ENCODE measurements at places on chromosomes 1 and 21. TPM values are rescaled to one million over a fixed set of nuclear protein-coding genes. Genes with fewer than 3 reads are reported as not detected.

- H3K27me3 ChIP-seq: no peaks in the 10 kb centered on the region
- DNase-seq: no peak
- no peaks in the 10 kb centered on the region for H3K4me1 ChIP-seq
- no peak overlapping the region for H3K27ac ChIP-seq
Observed at GRCh38 chr1:7334475-7335035, 436.5 kb upstream of the VAMP3 start.

DNA sequence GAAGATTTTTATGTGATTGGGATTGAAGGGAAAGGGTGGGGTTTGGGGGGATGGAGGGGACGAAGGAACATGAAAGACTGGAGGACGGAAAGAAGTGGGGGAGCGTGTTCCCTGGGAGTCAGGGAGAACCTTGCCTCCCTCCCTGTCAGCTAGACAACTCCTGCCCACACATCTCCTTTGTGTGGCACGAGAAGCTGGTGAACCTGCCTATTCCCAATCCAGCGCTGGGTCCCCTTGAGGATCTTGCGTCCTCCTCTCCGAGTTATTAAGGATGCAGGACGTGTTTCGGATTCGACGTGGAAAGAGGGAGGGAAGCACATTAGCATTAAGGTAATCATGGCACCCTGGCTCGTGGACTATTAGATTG is 1.4 kb downstream of the LRRC7 start:
- no peak overlapping the region for H3K4me3 ChIP-seq
- peaks cover 8% of the 10 kb centered on the region for H3K27me3 ChIP-seq
- H3K27ac ChIP-seq: no peak overlapping the region
- no peak for DNase-seq

DNA sequence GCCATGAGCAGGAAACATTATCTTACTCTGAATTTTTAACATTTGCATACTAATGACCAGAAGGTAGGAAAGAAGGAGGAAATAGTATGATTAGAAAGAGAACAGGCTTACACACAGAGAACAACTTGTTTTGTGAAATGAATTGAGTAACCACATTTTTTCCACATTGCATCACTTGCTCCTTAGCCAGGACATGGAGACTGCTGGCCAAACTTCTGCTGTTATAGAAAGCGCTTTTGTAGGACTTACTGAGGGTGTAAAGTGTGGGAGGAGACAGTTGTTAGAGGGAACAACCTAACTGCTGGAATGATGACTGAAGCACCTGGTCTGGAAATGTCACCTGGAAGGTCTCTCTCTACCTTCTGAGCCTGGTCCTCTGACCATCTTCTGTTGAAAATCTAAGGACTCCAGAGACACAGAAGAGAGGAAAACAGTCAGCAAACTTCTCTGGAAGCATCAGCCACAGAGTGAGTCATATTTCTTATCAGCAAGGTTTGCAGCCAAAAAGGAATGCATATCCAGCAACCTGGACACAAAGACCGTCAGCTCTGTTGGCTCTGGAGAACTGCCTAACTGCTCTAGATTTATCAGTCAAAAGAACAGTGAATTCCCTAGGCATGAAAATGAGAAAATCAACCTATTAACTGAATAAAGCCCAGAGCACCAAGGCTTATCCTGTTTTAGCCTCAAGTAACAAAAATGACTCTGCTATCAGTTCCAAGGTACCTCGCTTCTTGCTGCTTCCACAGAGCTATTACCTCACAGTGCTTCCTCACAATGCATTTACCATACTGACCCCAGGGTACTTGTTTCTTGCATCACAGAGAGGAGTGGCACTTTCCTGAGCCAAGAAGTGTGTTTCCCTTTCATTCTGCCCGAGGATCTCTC is 88.0 kb upstream of the SLFNL1 start:
- no peaks in the 10 kb centered on the region for H3K36me3 ChIP-seq
- no peaks in the 10 kb centered on the region for H3K4me1 ChIP-seq

PPIE gene
- 24.2 TPM for total RNA-seq

All from right lobe of liver (tissue), 6 donors.